ENCODE measurements at places on chromosomes 16 and 17. TPM values are rescaled to one million over a fixed set of nuclear protein-coding genes. Genes with fewer than 3 reads are reported as not detected.

- peaks cover 3% of the 10 kb centered on the region for H3K27me3 ChIP-seq
- DNase-seq = peak; percentile 30
- H3K4me1 ChIP-seq = no peaks in the 10 kb centered on the region
- H3K36me3 ChIP-seq = no peaks in the 10 kb centered on the region
Measured at GRCh38 chr17:79874329-79874981, 35.2 kb upstream of the CBX4 start.

DNA sequence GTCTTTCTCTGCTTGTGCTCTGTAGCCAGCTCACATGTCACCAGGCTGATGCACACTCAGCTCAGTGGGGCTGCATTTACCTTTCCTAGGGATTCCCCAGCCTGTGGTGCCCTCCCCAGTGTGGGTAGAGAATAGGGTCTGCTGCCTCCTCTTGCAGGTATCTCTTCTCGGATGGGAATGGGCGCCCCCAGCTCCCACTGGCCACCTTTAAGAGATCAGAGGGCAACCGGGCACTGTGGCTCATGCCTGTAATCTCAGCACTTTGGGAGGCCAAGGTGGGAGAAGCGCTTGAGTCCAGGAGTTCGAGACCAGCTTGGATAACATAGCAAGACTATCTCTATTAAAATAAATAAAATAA lies 3.3 kb downstream of the XYLT2 start:
- H3K27me3 ChIP-seq = no peaks in the 10 kb centered on the region
- no peak for DNase-seq
- H3K36me3 ChIP-seq = peaks cover 8% of the 10 kb centered on the region
- H3K4me3 ChIP-seq = no peak overlapping the region
- peaks cover 35% of the 10 kb centered on the region for H3K4me1 ChIP-seq
- H3K27ac ChIP-seq = peak overlapping the region; percentile 21

CNGB1 gene
- not detected for total RNA-seq

DNA sequence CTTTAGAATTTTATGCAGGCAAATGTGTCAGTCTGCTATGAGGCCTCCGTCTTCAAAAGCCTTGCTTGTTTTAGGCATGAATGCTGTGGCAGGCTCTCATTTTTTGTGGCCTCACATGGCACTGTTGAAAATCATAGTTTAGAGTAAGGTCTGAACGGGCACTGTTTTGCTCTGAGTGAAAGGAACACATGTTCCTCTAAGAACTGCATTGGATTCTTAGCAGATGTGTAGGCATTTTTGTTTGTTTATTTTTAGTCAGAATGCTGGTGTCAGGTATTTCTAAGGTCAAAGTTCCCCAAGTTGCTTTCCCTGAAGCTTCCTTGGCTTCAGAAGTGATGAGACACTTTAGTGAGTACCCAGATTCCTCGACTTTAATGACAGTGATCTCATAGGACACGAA lies 173.7 kb downstream of the HS3ST3B1 start:
- H3K4me3 ChIP-seq = no peak overlapping the region
- no peaks in the 10 kb centered on the region for H3K36me3 ChIP-seq
- H3K27ac ChIP-seq = no peak overlapping the region
- no peaks in the 10 kb centered on the region for H3K4me1 ChIP-seq
- DNase-seq = no peak

GRCh38 chr17:64441772-64442540 lies 7.0 kb upstream of the MILR1 start:
- no peaks in the 10 kb centered on the region for H3K27me3 ChIP-seq
- peaks cover 10% of the 10 kb centered on the region for H3K36me3 ChIP-seq
- H3K4me1 ChIP-seq = peaks cover 20% of the 10 kb centered on the region
- H3K4me3 ChIP-seq = no peak overlapping the region
- peak; percentile 37 for DNase-seq

- H3K27ac ChIP-seq = no peak overlapping the region
- no peaks in the 10 kb centered on the region for H3K36me3 ChIP-seq
- H3K4me1 ChIP-seq = no peaks in the 10 kb centered on the region
- no peak for DNase-seq
- no peak overlapping the region for H3K4me3 ChIP-seq
Measured at GRCh38 chr17:72363089-72363610, 242.3 kb downstream of the SOX9 start.

- H3K27ac ChIP-seq = peak overlapping the region; percentile 97
- H3K4me3 ChIP-seq = no peak overlapping the region
- no peak for DNase-seq
- H3K4me1 ChIP-seq = peaks cover 30% of the 10 kb centered on the region
Measured at GRCh38 chr17:42111265-42111636, 1.3 kb downstream of the DHX58 start.

DNA sequence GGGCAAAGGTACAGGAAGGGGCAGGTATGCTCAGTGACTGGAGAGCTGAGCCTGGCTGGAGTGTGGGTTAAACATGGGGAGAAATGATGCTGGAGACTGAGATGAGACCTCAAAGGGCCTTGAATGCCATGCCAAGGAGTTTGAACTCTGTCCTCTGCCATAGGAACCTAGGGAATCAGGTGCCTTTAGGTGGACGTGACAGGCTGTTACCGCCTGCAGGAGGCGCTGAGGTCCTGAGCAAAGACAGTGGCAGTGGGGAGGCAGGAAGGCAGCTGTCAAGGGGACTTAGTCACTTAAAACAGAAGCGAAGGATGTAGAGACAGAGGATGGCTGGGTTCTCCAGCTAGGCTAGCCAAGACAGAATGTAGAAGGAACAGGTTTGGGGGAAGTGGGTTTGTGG lies 9.1 kb downstream of the PSMB3 start:
- peaks cover 62% of the 10 kb centered on the region for H3K36me3 ChIP-seq
- peaks cover 4% of the 10 kb centered on the region for H3K4me1 ChIP-seq
- no peaks in the 10 kb centered on the region for H3K27me3 ChIP-seq
- H3K27ac ChIP-seq = peak overlapping the region; percentile 34

KCNH4 gene
- total RNA-seq = 0.43 TPM

- H3K27ac ChIP-seq = no peak overlapping the region
- peak; percentile 51 for DNase-seq
- peaks cover 31% of the 10 kb centered on the region for H3K4me1 ChIP-seq
- no peak overlapping the region for H3K4me3 ChIP-seq
- no peaks in the 10 kb centered on the region for H3K36me3 ChIP-seq
- H3K27me3 ChIP-seq = no peaks in the 10 kb centered on the region
Measured at GRCh38 chr17:63275318-63275970, 170.7 kb downstream of the CYB561 start.

GRCh38 chr16:3074860-3075522 lies 9.6 kb downstream of the IL32 start:
- peak overlapping the region; percentile 78 for H3K4me3 ChIP-seq

RBFOX1 gene
- total RNA-seq = not detected

TP53TG3C gene
- 0.55 TPM for total RNA-seq

DNA sequence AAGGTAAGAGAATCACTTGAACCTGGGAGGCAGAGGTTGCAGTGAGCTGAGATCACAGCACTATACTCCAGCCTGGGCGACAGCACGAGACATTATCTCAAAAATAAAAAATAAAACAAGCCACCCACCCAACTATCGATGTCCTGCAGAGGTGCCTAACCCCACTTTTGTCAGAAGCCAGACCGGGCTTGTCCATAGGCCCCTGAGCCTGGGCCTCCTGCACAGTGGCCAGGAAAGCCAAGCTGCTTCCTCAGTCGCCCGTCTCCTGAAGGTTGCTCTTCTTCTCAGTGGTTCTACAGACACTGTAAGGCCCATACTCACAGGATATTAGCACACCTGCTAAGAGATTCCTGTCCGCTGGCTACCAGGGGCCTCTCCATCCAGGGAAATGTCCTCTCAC lies 11.2 kb downstream of the CES2 start:
- H3K4me3 ChIP-seq = no peak overlapping the region
- peaks cover 22% of the 10 kb centered on the region for H3K4me1 ChIP-seq
- no peak for DNase-seq
- peaks cover 23% of the 10 kb centered on the region for H3K27me3 ChIP-seq

DNA sequence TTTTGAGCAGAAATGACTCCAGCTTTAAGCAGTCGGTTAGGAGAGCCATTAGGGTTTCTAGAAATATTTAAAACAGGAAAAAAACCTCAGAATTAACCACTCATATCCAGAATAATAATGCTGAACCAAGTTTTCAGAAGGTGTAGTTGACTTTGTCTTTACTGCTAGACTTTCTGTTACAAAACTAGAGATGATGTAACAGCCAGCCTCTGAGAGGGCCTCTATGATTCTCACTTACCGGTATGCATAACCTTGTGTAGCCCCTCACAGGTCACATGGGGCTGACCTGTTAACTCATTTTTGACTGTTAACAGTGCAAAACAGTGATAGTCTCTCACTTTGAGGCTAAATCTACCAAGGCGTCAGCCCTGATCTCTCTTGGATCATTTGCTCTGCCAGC lies 74.3 kb downstream of the TEX14 start:
- H3K36me3 ChIP-seq = no peaks in the 10 kb centered on the region
- no peak overlapping the region for H3K4me3 ChIP-seq
- peaks cover 9% of the 10 kb centered on the region for H3K4me1 ChIP-seq
- DNase-seq = no peak

GRCh38 chr16:57791893-57792461 lies 10.3 kb downstream of the KIFC3 start:
- no peaks in the 10 kb centered on the region for H3K4me1 ChIP-seq
- no peak for DNase-seq
- peaks cover 1% of the 10 kb centered on the region for H3K27me3 ChIP-seq

LONP2 gene
- 60.3 TPM for total RNA-seq

TBC1D3C gene
- total RNA-seq = not detected

GP2 gene
- total RNA-seq = not detected

ABCC1 gene
- 65.1 TPM for total RNA-seq

DNA sequence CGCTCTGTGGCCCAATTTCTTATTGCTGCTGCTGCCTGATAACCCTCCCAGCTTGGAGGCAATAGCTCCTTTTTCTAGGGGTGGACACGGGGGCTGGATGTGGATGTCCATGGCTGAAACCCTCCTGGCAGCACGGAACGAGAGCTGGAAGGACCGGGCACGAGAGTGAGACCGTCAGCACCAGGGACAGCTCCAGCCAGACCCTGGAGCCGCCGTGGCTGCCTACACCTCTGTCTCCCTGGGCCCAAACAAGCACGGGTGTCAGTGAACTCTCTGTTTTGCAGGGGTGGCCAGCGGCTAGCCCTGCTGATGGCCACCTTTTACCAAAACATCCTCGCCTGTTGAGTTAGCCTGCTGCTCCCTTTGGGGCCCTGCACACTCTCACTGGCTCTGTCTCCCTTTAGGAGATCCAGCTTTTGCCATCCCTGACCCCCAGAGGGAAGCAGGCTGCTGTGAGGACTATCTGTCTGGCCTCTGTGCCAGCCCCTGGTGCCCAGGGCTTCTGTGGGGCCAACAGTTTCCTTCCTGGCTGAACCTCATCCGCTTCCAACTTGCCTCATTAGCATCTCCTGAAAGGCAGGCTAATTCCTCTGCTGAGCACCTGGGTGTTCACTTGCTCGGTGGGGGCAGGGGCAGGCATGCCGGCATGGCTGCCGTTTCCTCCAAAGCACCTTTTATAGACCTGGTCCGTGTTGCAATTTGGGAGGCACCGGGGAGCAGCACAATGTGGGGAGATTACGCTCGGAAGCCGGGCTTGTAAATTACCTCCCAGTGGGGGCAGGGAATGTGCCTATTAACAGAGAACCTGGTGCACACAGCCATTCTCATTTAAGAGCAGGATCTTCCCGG lies 118.1 kb downstream of the ENGASE start:
- DNase-seq = peak; percentile 60
- no peak overlapping the region for H3K4me3 ChIP-seq
- peaks cover 23% of the 10 kb centered on the region for H3K27me3 ChIP-seq
- H3K36me3 ChIP-seq = no peaks in the 10 kb centered on the region
- no peak overlapping the region for H3K27ac ChIP-seq
- H3K4me1 ChIP-seq = no peaks in the 10 kb centered on the region

ELMO3 gene
- 4.6 TPM for total RNA-seq

PROCA1 gene
- total RNA-seq = 4.0 TPM

GRCh38 chr17:33366960-33367359 lies 73.9 kb upstream of the ASIC2 start:
- no peak overlapping the region for H3K27ac ChIP-seq
- H3K27me3 ChIP-seq = peaks cover 20% of the 10 kb centered on the region
- DNase-seq = no peak
- no peak overlapping the region for H3K4me3 ChIP-seq
- no peaks in the 10 kb centered on the region for H3K36me3 ChIP-seq

OSBPL7 gene
- total RNA-seq = 12.8 TPM

DNA sequence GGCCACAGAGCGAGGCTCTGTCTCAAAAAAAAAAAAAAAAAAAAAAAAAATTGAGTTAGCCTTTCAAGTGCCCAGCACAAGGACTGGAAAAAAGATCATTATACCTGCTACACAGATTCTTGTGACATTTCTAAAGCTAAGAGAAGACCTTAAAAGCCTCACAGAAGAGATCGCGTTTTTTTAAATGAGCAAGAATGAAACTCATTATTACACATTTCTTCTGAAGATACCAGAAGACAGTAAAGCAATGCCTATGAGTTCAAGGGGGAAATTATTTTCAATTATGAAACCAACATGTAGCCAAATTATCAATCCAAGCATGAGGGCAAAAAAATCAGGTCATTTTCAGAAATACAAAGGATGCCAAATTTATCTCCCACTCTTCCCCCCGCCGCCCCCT lies 56.8 kb downstream of the MED13 start:
- H3K27me3 ChIP-seq = no peaks in the 10 kb centered on the region
- DNase-seq = no peak
- H3K27ac ChIP-seq = peak overlapping the region; percentile 37

NLRC3 gene
- 20.5 TPM for total RNA-seq

DNA sequence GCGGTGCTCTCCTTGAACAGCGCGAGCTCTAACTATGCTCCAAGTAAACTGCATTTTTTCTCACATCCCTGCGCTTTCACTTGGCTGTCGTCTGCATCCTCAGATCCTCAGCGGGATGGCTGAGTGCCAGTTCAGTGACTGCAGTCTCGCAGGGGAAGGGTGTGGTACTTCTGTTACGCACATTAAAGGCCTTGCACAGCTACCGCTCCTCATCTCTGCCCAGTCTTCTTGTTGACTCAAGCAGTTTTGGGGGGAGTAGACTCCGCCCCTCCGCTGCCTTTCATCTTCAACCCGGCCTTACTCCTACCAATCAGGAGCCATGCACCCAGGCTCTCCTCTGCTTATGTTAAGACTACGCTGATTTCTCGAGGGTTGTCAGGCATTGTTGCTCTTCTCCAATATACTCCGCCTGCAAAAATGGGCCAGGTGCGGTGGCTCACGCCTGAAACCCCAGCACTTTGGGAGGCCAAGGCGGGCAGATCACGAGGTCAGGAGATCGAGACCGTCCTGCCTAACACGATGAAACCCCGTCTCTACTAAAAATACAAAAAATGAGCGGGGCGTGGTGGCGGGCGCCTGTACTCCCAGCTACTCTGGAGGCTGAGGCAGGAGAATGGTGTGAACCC lies 10.0 kb downstream of the ATP5PD start:
- peaks cover 34% of the 10 kb centered on the region for H3K36me3 ChIP-seq
- peak overlapping the region; percentile 56 for H3K4me3 ChIP-seq
- H3K27ac ChIP-seq = peak overlapping the region; percentile 70

GRCh38 chr16:65991149-65991701 lies 375.3 kb upstream of the CDH5 start:
- no peak overlapping the region for H3K4me3 ChIP-seq
- H3K27ac ChIP-seq = no peak overlapping the region
- peaks cover 3% of the 10 kb centered on the region for H3K27me3 ChIP-seq
- H3K4me1 ChIP-seq = no peaks in the 10 kb centered on the region
- no peaks in the 10 kb centered on the region for H3K36me3 ChIP-seq

AGRP gene
- total RNA-seq = not detected

Measured in activated CD4-positive, alpha-beta T cell treated with anti-CD3 and anti-CD28 coated beads for 36 hours (primary cell).